Kidney epithelial cell (primary cell): ENCODE measurements at places on chromosomes 11 and 22. TPM values are rescaled to one million over a fixed set of nuclear protein-coding genes. Genes with fewer than 3 reads are reported as not detected.

The PES1 gene
- 93.9 and 99.0 TPM in 2 replicates for total RNA-seq

The CEND1 gene
- total RNA-seq = 0.25 TPM in 1 of 2 replicates, not detected in the other

The ATP6V1E1 gene
- total RNA-seq = 161 and 172 TPM in 2 replicates

The LINC01488 gene
- total RNA-seq = not detected in 2 replicates

The MUC5AC gene
- not detected in 2 replicates for total RNA-seq

The FZD4 gene
- total RNA-seq = 7.1 and 7.5 TPM in 2 replicates

The RAB3IL1 gene
- 5.2 and 9.9 TPM in 2 replicates for total RNA-seq

The OR52I1 gene
- total RNA-seq = not detected in 2 replicates

DNA sequence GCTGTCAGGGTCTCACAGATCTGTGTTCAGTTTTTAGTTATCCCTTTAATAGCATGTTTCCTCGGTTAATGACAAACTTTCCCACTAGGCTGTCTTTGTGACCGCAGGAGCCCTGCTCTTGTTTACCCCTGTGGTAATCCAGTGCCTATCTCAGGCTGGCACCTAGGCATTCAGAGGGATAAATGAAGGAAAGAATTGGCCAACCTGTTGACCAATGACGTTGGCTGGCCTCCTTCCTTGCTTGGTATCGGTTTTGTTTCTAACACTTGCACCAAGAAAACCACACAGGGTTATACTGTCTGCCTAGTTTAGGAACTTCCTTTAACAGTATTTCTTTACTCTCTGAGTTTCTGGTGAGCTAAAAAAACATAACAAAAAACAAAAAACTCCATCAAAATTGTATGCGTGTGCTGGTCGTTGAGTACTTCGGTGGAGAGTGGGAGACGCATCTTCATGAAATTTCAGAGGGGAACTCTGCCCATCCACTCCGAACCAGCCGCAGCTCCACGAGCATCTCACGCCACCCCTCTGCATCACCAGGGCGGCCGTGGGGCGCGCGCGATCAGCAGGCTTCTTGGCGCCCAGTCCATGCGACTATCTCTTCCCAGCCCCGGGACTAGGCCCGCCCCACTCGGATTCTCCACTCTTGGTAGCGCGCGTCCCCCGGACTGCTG lies 563 bp upstream of the ENDOD1 start:
- no peak for DNase-seq

GRCh38 chr11:118892514-118892913 lies 8.8 kb downstream of the CXCR5 start:
- DNase-seq = no peak

DNA sequence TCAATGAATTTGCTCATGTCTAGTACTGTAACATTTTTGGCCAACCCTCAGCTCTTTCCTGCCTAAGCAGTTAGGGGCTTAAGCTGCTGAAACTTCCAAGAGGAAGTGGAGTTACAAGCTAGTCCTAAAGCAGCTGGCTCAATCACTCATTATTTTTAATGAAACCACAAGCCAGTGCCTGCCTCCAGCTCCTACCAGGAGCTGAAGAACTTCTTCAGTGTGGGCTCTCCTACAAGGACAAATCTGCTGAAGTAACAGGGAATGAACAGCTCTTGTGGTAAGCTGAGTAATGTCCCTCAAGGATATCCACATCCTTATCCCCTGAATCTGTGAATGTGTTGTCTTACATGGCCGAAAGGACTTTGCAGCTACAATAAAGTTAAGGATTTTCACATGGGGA lies 112.5 kb downstream of the BBOX1 start:
- DNase-seq = no peak

- DNase-seq = peak; percentile 1
These were observed at the start of gene OR10G7 for GRCh38 chr11:124041254-124041653. OR10G7 (minus strand) TSS chr11:124041325; CDS start chr11:124039001, 2,324 bp downstream.

- DNase-seq = no peak
These were observed 70.1 kb downstream of the C2CD3 start for GRCh38 chr11:74100735-74101134.
